NCI-H1092 treated with DMSO at 0.1 percent for 48 hours (cell line): ENCODE measurements at places on chromosomes 6 and 20.

GRCh38 chr6:22546236-22546635, 23.1 kb upstream of the HDGFL1 start:
- no peak for DNase-seq

DNA sequence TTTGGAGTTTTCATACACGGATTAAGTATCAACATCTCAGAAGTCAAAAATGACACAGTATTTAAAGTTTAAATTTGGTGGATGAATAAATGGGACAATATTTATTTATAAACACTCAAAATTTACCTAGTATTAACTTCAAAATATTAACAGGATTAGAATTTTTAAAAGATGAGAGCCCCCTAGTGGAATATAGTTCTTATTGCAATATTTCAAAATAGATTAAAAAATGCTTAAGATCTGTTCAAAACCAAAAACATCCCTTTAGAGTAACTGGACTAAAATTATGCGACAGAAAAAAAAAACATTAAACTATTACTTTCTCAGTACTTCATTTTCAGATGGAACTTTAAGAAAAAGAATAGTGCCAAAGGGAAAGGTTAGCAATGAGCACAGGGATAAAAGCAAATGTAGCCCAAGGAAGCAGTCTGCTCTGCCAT, 56.6 kb downstream of the SNX14 start:
- DNase-seq = peak; percentile 1

DNA sequence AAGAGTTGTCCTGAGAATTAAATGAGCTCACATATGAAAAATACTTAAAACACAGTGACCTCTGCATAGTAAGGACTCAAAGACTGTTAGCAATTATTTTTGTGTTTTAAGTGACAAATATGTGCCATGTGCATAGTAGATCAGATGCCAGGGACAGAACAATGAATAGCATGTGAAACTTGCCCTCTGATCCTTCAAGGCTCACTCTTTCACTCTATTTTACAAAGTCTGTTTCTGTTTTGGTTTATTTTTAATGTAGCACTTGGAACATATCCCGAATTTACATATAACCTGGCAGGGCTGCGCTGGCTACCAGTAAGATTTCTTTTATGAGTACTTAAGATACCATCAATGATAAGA, 135.5 kb upstream of the TNFAIP3 start:
- DNase-seq = no peak

DNA sequence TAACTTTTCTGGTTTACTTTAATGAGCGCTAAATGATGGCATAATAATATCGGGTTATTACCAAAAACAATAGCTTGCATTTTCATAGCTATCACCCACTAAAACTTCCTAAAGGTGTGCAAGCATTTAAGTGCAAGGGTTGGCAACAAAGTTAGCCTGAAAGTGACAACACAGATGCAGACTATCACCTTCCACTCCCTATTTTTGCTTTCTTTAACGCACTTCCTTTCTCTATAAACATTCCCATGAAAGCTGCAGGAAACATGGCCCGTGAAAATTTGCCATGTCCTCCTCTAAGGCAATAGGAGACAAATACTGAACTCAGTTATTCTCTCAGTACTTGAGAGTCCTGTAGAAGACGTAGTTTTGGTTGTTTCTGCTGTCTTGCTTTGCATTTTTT, 2.7 kb downstream of the MYCT1 start:
- no peak for DNase-seq

DNA sequence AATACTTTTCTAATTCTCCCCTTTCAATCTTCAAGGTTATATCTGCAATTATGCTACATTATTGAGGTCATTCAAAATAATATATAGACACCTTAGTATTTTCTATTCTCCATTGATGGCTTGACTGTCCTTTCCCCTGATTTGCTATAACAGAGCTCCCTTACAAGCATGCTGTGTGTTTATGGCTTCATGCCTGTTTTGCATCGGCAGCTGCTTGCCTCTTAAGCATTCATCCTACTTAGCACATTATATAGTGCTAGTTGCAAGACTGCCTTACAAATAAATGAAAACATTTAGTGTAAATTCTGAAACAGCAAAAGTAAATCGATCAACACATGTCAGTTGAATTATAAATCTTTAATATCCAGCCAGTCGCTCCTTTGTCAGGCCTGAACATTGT, 476.2 kb upstream of the POU3F2 start:
- DNase-seq = no peak

- peak; percentile 1 for DNase-seq
These were observed 26.7 kb downstream of the SERPINB9 start for GRCh38 chr6:2876210-2877056.

GRCh38 chr20:33576432-33577125, 85.5 kb upstream of the C20orf144 start:
- DNase-seq = peak; percentile 77

- DNase-seq = peak; percentile 74
These were observed 14.6 kb downstream of the MYBL2 start for GRCh38 chr20:43681468-43681942.

GRCh38 chr20:36786246-36786645, 12.7 kb upstream of the DSN1 start:
- no peak for DNase-seq

DNA sequence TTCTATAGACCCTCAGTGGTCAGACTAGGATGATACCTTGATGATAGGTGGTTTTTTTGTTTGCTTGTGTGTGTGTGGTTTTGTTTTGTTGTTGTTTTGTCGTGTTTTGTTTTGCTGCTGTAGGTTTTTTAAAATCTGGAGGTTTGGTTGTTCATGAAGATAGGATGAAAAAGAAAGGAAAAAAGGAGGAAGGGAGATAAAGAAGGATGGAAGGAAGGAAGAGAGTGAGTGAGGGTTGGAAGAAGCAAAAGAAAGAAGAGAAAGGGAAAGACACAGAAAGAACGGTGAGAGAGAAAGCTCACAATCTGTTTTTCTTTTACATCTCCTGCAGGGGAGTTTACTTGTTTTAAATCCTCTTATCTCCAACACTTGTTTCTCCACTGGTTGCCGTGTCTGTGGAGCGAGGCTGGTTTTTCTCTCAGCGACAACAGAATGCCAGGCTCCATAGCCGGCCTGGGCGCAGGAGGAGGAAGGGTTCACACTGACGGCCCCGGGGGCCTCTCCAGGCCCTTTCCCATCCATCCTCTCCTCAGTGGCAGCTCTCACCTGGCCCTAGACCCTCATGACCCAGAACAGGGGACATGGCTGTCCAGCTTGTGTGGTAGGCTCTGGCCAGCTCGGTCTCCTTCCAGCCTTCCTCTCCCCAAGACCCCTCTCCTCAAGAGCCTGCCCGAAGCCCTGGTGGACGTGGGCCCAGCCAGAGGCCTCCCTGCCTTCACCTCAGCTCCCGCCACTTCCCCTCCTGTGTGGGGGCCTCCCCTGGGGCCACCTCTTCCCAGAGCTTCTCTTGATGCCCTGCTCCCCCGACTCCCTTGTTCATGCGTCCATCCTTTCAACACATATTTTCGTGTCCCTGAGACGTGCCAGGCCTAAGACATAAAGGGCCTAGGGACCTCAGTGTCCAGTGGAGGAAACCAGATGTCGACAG, 168.4 kb downstream of the VEGFA start:
- no peak for DNase-seq

- DNase-seq = no peak
These were observed 59.2 kb upstream of the PIM1 start for GRCh38 chr6:37110500-37111461.

GRCh38 chr20:17961587-17961940, 7.0 kb downstream of the SNX5 start:
- no peak for DNase-seq

DNA sequence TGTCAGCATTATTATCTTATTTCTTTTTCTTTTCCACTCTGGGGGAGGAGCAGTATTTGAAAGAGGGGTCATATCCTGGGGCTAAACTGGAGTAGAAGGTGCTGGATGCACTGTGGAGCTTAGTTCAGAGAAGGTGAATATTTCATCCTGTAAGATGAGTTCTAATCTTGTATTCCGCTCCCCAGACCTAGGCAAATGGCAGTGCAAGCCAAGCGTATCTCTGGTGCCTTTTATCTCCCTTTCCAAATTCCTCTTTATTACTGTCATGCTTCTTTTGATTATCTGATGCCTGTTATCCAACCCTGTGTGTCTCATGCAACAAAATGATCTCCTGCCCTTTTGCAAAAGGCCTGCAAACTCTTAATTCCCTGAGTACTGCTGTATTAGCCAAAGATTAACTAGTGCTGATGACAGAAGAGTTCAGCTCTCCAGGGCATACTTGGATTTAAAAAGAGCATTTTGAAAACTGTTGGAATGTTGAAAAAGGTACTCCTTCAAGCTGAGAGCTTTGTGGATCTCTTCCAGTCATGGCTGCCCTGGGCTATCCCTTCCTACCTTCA, 138.0 kb downstream of the CARMIL1 start:
- DNase-seq = no peak

- no peak for DNase-seq
These were observed 16.9 kb downstream of the LRRC1 start for GRCh38 chr6:53811746-53812145.

GRCh38 chr6:18527836-18528743, 140.9 kb downstream of the RNF144B start:
- DNase-seq = peak; percentile 17

GRCh38 chr20:57087102-57087501, 179.3 kb downstream of the BMP7 start:
- no peak for DNase-seq

DNA sequence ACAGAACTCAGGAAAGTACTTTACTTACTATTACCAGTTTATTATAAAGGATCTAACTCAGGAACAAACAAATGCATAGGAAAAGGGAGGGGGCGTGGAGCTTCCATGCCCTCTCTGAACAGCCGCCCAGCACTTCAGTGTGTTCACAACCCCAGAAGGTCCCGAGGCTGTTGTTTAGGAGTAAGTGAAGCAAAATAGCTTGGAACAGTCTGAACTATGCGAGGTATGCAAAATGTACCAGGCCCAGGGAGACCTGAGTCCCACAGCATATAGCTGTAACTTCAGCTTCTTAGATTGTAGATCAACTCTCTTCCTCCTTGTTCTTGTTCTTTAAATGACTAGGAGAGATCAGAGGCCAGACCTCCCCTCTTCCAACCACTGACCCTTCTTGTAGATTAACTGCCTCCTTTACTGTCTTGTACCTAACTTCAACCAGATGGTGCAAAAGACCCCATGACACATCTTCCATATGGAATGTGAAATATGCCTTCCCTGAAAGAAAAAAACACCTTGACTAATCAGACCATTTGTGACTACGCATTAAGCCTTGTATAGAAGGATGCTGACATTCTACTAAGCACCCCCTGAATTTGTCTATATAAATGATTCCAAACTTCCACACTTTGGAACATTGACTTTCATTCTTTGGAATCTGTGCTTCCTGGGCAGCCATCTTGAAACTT, 98.8 kb upstream of the SNX9 start:
- no peak for DNase-seq

- DNase-seq = no peak
These were observed 27.9 kb upstream of the SYNCRIP start for GRCh38 chr6:85670573-85670972.

DNA sequence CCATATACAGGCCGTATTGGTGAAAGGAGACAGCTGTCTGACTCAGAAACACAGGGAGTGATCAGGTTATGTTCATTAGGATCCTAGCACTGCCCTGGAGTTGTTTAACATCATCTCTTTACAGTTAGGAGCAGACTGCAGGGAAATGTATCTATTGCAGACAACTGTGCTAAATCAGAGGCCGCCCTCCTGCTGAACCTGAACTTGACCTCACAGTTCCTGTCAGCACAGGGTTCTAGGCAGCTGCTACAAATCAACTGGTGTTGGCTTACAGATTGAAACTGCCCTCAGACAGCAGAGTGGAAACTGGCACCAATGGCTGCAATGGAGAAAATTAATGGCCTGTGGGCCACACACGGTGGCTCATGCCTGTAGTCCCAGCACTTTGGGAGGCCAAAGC, 3.7 kb upstream of the RPP40 start:
- no peak for DNase-seq

DNA sequence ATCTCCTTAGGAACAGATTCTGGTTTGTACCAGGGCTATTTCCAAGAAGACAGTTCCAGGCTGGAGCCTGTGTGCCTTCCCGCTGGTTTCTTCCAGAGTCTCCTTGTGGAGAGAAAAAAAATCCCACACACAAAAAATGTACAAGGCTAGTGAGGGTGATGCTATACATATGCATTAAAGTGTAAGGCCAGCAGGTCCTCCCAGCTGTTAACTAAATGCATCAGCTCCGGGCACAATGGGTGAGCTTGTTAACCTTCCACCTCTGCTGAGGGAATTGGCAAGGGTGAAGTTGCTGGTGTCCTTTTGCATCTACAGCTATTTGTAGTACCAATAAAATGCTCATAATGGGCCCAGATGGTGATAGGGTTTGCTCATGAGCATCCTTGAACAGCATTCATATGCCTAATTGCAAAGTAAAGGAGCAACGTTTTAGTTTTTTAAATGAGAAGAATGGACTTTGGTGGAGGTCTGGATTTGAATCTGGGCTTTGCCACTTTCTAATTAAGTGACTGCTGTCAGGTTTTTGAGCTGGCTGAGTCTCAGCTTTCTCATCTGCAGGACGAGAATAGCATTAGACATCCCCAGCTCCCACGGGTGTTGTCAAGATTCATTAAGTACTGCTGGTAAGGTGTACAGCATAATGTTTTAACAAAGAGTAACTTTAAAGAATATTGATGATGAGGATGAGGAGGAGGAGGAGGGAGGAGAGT, 361.8 kb downstream of the QKI start:
- DNase-seq = no peak

GRCh38 chr20:60904730-60905129, 347.3 kb upstream of the CDH4 start:
- DNase-seq = no peak

GRCh38 chr6:69622924-69623323, 173.9 kb downstream of the LMBRD1 start:
- no peak for DNase-seq

GRCh38 chr6:156972145-156972544, 195.0 kb downstream of the ARID1B start:
- no peak for DNase-seq

DNA sequence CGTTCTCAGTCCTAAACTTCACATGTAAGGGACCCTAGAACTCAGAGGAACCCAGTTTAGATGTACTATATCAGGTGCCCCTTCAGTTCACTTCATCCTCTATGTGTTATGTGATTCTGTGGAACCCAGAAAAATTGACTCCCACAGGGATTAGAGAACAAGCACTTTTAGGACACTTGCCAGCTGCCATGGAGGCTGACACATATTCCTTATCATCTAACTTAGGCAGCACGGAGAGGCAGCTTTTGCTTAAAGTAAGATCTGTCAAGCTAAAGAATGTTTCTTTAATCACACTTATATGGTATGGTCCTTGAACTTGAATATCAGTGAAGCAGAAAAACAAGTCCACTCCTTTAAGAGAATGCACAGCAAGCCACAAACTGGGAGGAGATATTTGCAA, 701.5 kb upstream of the ID4 start:
- DNase-seq = no peak

DNA sequence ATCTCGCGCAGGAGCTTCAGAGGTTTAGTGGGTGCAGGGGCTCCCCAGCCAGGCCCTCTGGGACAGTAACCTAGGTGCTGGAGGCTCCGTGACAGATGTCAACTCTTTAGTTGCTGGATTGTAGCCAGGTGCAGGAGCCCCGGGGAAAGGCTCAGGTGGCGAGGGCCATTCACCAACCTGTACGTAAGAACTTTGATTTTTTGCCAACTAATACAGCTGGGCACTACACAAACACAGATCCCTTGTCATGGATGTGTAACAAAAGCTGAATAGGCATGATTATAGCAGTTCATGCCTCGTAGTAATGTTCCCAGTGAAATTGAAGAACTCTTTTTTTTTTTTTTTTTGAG, 82.6 kb downstream of the CDC5L start:
- peak; percentile 98 for DNase-seq

GRCh38 chr6:147126618-147127022, 77.6 kb upstream of the STXBP5 start:
- no peak for DNase-seq
